Ureter (tissue), 1 donor: ENCODE measurements at places on chromosomes 16 and 17. TPM values are rescaled to one million over a fixed set of nuclear protein-coding genes. Genes with fewer than 3 reads are reported as not detected.

COX6A2 gene
- total RNA-seq, result not detected

TVP23C gene
- 39.3 TPM for total RNA-seq

FBXW10 gene
- 1.1 TPM for total RNA-seq

SMPD3 gene
- total RNA-seq, result 1.6 TPM

FTSJ3 gene
- 56.7 TPM for total RNA-seq

CD300H gene
- total RNA-seq, result not detected

TBC1D3D gene
- total RNA-seq, result 4.0 TPM

MYH1 gene
- 0.05 TPM for total RNA-seq

GRCh38 chr16:17106243-17106791 lies 364.4 kb downstream of the XYLT1 start:
- no peak for DNase-seq

DNA sequence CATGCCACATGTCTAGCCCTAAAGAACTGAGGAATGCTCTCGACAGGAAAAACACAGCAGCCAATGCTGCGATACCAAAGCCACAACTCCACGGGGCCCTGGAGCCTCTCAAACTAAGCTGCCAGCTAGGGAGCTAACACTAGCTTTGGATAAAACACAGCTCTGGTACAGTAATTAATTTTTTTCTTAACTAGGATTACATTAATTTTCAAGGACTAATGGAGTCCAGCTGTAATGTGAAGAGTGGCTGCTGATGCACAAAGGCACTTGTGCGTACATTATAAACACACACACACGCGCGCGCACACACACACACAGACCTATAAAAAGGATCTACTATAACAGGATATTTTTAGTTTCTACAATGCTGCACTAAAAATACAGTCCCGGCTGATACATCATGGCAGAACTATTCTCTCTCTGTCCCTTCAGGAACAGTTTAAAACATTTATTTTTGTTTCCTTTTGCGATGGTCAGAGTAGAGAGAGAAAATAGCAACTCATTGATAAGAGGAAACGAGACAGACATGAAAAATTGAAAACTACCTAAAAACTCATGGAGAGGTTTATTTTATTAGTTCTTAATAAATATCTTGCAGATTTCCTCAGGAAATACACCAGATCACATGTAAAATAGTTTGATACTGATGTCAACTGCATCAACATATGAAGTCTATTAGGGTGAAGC lies 88.5 kb downstream of the SMG6 start:
- DNase-seq, result no peak

DNA sequence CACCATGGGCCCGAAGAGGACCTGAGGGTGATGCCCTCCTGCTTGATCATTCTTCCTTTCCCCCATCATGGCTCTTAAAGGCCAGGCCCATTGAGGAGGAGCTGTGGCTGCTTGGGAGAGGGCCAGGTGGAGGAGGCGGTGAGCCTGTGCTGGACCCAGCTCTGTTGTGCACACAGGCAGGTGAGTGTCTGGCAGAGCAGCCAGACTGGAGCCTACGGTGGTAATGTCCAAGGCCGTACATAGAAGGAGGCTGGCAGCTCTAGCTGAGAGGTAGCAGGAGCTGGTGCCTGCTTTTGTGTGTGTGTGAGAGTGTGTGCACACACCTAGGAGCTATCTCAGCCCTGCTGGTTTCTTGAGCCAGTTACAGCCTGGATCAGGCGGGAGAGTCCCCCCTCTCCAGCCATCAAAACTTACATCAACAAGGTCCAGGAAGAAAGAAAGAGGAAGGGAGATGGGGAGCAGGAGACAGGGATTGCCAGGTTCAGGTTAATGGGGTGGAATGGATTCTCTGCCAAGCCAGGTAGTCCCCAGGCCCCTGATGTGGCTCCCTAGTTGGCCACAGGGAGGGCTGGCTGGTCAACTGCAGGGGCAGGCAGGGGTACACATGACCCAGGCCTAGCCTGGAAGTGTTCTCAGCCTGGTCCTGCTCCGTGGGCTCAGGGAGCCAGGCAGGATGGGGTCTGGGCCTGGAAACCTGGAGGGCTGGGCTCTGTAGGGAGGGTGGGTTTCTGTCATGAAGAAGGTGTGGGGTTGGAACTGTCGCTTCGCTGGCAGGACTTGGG lies 107.1 kb downstream of the RAP1GAP2 start:
- no peak for DNase-seq

DNA sequence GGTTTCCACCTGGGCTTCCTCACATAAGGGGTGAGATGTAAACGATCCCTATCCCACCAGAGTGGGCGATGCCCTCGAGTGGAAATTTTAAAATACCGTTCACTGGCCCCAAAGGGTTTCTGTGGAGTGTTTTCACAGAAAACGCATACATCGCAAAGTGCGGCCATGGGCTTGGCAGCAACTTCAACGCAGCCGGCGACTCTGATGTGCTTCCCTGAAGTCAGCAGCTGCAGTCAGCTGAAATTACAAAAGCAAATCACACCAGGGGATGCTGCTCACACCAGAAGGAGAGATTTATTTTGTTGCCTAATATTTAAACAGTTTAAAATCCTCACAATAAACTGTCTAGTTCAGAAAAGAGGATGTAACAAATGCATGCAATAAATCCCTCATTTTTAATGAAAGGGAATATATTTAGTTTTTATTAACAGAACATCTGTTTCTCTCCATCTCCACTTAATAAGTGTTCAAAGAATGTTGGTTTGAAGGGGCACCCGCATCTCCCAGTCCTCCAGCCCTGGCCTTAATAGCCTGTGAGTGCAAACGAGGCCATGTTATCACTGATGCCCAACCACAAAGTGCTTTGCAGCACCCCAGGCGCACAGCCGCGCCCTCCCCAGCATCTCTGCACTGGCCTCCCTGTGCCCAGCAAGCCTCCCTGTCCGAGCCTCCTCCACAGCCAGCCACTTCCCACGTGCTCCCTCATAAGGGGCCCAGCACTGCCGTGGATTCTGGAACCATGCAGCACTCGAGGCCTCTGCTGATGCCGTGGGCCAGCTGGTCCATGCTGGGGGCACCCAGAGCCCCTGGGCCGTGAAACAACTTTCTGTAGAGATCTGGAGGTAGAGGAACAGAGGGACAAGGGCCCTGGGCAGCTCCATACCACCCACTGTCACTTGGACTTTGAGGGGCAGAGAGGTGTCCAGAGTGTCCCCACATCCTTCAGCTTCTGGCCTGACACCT lies 17.3 kb upstream of the XYLT2 start:
- no peak for DNase-seq

DNA sequence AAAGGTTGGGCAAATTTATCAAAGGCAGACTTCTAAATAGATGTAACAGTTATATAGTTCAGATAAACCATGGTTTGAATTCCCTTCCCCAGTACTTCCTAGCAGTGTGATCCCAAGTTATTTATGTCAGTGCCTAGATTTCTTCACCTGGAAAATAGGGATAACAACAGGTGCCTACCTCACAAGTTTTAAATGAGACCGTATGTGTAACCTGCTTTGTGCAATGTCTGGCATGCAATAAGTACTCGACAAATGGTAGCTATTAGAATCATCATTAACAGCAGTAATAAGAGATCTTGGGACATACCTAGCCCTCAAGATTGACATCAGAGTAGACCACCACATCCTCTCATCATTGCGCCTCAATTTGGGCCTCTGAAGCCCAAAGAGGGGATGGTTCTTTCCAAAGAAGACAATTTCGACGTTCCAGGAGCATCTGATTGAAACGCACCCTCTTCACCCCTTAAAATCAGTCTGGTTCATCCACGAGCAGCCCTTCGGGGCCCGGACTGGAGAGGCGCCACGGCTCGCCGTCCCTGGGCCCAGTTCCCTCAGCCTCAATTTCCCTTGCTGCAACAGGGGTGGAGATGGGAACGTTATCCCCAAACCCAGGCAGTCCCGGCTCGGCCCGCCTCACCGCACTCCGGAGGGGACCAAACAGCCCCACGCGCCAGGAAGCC lies 541 bp downstream of the ACACA start:
- no peak for DNase-seq

DNA sequence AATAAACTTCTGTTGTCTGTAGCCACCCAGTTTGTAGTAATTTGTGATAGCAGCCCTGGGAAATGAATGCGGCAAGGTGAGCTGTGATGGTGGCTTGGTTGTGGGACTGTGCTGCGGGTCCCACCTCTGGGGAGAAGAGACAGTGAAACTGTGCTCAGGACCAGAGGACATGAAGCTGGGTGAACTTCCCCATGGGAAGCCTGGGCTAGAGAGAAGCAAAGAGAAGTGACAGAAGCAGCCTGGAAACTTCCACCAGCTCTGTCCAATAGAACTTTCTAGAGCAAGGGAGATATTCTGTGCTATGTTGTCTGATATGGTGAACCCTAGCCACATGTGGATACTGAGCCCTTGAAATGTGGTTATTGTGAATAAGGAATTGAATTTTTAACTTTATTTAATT lies 51.5 kb upstream of the EMP2 start:
- DNase-seq, result no peak

- DNase-seq, result no peak
Measured at GRCh38 chr16:50166511-50167500, 13.7 kb downstream of the TENT4B start.

GRCh38 chr17:49055181-49055927 lies 58.2 kb downstream of the IGF2BP1 start:
- no peak for DNase-seq

DNA sequence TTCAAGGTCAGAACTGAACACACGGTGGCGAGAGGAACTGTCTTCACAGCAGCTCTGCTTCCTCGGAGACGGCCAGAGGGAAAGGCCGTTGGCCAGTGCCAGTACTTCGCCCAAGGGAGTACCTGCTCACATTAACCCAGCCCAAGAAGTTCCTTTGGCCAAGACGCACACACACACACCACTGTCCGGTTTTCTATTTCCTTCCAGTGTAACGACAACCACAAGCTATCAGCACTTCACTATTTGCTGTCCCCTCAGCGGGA lies 744 bp upstream of the GGNBP2 start:
- peak; percentile 51 for DNase-seq

DNA sequence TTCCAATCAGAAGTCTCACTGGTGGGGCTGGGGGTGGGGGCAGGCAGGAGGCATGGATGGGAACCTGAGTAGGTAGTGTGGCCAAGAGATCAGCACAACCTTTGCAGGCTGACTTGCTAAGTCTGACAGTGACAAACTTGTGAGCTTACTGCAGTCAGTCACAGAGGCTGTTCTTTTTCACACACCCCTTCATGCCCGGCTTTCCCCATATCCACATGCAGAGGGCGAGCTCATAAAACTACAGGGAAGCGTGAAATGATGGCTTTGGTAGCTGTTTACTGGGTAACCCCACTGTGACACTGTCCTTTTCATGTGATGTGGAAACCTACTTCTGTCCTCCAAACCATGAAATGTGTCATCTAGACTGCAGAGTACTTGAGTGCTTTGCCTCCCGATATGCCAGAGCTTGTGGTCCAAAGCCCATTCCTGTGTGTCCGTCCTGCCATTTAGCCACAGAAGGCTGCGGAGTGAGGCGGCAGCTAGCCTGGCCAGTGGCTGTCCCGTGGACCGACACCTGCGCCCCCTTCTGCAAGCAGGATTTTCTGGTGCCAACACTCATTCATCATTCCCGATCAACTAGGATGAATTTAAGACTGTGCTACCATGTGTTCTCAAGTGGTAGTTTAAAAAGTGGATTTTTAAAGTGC lies 9.8 kb downstream of the GEMIN4 start:
- no peak for DNase-seq

DNA sequence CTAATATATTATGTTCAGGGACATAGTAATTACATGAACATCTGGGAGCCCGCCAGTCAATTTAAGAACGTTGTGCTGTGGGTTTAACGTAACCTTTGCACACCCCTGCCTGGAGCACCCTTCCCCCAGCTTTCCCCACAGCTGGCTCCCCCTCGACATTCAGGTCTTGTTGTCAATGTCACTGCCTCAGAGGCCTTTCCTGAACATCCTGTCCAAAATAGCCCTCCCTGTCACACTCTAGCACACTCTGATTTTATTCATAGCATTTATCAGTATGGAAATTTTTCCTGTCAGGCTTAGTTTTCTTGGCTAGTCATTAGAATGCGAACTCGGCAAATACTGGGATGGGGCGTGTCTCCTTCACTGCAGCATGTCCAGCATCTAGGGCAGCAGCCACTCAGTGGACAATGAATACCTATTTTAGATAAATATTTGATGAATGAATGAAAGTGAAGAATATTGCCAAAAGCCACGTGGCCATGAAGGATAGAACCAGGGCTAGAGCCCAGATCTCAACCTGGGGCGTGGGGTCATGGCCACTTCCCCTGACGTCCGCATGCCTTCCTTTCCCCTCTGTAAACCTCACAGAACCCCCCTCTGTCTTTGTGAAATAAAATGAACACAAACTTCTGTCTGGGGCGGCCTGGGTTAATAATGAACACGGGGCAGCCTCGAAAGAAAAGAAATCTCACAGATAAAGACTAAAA lies 10.5 kb downstream of the PIK3R6 start:
- no peak for DNase-seq

DNA sequence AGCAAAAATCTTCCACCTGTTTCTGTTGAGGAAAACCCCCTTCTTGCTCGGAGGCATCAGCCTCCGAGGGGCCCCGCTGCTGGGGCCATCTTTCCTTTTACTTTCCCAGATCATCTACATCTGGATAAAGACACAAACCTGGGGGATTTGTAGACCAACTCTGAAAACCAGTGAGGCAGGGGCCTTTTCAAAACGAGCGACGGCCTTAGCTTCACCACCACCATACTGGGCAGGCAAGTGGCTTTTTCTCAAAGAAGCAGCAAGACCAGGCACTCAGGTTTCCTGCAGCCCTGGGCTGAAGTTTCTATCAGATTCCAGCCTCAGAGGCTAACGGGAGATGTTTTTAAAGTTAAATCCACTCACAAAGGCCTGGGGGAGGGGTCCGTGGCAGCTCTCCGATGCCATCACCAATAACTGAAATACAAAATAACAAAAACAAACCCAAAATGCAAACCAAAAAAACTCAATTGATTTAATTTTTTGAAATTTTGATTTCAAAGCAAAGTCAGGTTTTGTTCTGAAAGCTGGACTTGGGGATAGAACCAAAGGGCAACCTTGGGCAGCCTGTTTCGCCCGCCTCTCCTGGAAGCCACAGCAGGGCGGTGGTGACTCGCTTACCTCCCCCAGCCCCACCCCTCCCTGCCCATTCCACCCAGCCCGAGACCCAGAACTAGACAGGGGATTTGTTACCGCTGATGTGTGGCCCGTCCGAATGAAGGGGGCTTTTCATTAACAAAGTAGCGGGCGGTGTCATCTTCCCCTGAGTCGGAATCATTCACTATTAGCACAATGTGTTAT lies 55.8 kb downstream of the SALL1 start:
- no peak for DNase-seq

- DNase-seq, result no peak
Measured at GRCh38 chr17:5797447-5798050, 213.2 kb upstream of the NLRP1 start.

DNA sequence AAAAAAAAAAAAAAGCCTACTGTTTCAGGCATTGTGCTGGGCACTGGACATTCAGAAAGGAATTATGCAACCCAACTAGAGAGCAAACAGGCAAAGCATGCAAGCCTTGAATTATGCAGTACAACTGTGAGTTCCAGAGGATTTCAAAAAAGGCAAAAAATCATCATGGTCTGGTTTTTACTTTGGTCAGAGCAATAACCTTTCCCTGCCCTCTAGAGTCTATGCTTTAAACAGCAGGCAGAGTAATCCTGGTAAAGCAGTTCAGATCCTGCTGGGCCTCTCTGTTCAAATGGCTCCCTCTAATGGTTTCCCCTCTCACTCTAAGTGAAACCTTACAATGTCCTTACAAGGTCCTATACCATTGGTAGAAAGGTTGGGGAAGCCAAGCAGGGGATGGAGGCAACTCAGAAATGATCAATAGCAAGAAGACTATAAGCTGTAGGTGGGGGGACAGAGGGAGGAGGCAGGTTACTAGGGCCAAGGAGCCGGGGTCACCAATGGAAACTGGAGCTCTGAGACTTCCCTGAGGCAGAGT lies 4.6 kb upstream of the TAF15 start:
- peak; percentile 70 for DNase-seq

GRCh38 chr17:2034806-2035540 lies 5.0 kb downstream of the DPH1 start:
- no peak for DNase-seq
